NCI-H2227 treated with DMSO at 0.1 percent for 48 hours (cell line): ENCODE measurements at places on chromosomes 11 and 22.

- DNase-seq = no peak
Measured at GRCh38 chr11:68353118-68353517, 40.7 kb downstream of the LRP5 start.

GRCh38 chr11:46278387-46279125, 1.1 kb downstream of the CREB3L1 start:
- no peak for DNase-seq

DNA sequence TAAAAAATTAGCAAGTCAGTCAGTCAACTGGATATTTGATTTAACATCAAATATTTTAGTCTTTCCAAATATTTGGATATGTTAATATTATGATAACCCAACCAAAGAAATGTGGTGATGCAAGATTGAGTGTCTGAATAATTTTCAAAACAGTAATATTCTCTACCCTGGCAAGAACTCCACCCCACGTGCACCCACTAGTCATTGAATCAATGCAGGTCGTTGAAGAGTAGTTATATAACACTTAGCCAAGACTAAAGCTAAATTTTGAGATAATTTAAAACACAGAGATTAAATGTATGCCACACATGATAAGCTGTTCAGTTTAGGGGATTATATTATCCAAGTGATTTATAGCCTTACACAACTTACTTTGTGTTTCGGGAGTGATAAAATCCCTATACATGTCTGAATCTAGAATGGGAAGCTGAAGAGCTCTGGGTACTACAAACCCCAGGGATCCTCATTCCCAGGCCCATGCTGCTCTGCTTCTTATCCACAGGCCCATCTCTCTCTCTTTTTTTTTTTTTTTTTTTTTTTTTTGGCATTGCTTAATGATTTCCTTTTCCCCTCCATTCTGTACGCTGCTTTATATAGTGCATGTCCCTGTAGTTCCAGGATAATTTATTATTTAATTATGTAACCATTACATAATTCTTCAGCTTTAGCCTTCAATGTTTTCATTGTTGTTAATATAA, 392.9 kb downstream of the NTM start:
- DNase-seq = no peak

- DNase-seq = no peak
Measured at GRCh38 chr22:25728071-25728470, 13.9 kb upstream of the MYO18B start.
